ENCODE measurements at places on chromosomes 4 and X. TPM values are rescaled to one million over a fixed set of nuclear protein-coding genes. Genes with fewer than 3 reads are reported as not detected.
A peak's percentile ranks its signal among the peaks of the same experiment; 100 is the strongest.

DNA sequence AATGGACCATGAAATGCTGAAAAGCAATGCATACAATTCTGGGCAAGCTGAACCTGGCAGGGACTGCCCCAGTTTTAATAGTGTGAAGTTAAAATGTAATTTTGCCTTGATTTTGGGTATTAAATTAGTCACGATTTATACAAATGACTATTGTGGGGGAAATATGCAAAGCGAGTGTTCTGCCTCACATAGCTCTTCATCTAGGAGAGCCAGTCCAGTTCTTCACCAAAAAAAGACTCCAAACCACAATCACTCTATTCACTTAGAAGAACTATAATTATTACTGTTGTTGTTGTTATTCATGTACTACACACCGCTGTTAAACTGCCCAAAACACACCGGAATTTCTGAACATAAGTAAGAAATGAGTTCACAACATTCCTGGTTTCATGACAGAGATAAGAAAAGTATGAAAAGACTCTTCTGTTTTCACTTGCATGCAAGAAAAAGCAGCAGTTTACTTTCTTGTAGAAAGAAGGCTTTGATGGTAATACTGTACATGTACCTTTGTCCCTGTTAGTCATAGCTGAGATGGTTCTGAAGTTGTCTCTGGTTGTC lies 101.9 kb downstream of the QRFPR start:
- no peak for DNase-seq

- DNase-seq: no peak
These were observed 662.0 kb upstream of the CPEB2 start for GRCh38 chr4:14340321-14340720.

GRCh38 chr4:171376724-171377123 lies 436.5 kb upstream of the GALNTL6 start:
- DNase-seq: no peak

Gene MAGIX
- 4.6 TPM for total RNA-seq

Gene BTC
- total RNA-seq: 2.4 TPM

GRCh38 chrX:134948333-134949241 lies 42.2 kb upstream of the SMIM10 start:
- DNase-seq: peak; percentile 65

- DNase-seq: no peak
These were observed 76.9 kb downstream of the PJA1 start for GRCh38 chrX:69088171-69088938.

Gene MAGEA2B
- total RNA-seq: not detected

- no peak for DNase-seq
These were observed 179.5 kb downstream of the HS6ST2 start for GRCh38 chrX:132778917-132779316.

Gene MAML3
- 0.79 TPM for total RNA-seq

DNA sequence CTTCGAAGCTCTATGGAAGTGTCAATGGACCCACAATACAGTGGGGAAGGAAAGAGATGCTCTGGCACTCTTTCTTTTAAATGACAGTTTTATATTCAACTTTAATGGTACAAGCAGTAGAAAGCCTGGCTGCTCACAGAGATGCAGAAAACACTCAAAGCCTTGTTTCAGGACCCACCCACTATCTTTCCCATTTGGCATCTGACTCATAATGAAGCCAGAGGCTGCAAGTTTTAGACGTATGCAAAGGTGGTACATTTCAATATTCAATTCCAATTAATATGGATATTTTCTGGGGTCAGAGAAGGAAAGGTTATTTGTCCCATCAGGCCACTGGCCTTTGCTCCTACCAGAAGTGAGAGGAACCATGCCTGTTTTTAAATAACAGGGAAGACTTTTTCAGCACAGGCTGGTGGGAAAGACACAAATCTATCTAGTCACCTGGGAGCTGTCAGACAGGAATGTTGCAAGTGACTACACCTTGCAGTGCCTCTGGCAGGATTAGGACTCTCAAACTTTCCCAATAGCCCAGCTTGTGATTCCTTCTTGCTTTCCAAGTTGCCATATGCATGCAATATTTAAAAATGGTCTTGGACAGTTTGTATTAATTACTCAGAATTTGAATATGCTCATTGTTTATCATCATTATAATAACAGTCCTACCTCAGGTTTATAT lies 70.0 kb upstream of the RAB40AL start:
- peak; percentile 12 for DNase-seq

Gene ZMAT1
- total RNA-seq: 0.13 TPM

- no peak for DNase-seq
These were observed 240.6 kb downstream of the AFAP1 start for GRCh38 chr4:7699031-7699430.

DNA sequence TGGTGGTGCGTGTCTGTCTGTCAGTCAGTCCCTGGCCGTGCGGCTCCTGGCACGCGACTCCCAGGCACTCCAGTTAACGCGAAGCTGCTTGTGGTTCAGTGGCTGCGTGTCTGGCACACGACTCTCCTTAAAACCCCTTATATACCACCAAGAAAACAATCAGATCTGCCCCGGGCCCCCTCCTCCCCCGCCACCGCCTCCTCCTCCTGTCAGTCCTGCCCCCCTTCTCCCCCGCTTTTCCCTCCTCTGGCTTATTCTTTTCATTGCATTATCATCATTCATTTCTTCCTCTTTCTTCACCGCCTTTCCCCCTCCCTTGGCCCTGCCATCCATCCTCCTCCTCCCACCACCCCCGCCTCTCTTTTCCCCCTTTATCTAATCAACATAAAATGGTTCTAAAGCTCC lies at the start of gene NEUROG2:
TSS of gene NEUROG2 (minus strand) at position 115 of the 405 bp plus-strand sequence. CDS start 705 bp downstream, outside the sequence.
- no peak for DNase-seq

Gene CCDC110
- total RNA-seq: under 0.01 TPM

Gene SPANXA2
- total RNA-seq: not detected

DNA sequence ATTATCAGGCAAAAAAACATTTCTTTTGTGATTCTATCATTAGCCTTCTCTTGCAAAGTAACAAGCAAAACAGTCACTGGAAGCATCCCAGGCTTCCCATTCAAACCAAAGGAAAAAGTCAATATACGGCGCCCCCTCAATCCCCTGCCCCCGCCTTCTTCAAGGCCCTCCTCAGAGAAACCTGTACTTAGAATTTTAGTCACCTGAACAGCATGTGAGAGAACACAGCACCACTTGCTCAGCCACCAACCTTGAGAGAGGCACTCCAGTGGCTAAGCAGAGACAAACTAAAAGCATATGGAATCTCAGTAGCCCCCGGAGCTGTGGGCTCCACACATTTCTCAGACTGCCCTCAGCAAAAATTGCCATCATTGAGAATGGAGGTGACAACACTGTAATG lies 25.2 kb downstream of the LEF1 start:
- no peak for DNase-seq

DNA sequence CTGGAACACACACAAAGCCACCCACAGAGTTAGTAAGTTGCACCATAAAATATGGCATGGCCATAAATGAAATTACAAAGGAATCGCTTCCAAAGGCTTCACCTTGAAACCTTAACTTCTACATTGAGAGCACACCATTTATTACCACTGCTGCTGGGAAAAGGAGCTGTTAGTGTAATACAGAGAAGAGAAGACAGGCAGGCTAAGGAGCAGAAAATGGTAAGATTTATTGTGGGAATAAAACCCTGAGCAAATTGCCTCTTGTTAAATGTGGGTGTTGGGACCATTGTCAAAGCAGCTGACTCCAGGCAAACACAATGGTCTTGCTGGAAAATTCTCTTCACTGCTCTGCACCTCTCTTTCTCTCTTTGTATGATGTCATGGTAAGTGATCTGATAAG lies 79.2 kb upstream of the NHS start:
- no peak for DNase-seq

DNA sequence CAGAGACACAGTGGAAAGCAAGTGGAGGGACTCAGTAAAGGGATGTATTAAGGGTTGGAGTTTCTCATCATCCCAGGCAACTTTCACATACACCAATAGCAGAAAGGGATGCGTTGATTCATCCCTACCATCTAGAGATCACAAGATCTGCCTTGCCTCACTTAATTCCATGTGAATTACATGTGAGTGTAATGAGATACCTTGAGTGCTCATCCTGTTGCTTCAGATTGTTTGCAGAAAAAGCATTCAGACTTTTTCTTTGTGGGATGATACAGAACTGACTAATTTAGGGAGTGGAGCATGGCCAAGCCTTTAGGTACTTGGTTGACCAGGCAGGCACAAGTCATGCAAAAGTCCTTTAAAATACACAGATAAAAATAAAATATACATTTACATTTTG lies 124.8 kb upstream of the SLIT2 start:
- DNase-seq: peak; percentile 94

- no peak for DNase-seq
These were observed 22.8 kb upstream of the TBL1X start for GRCh38 chrX:9442056-9442455.

GRCh38 chr4:140309124-140309870 lies 64.1 kb upstream of the SCOC start:
- peak; percentile 66 for DNase-seq

GRCh38 chrX:24412637-24413363 lies 52.3 kb upstream of the PDK3 start:
- DNase-seq: no peak

DNA sequence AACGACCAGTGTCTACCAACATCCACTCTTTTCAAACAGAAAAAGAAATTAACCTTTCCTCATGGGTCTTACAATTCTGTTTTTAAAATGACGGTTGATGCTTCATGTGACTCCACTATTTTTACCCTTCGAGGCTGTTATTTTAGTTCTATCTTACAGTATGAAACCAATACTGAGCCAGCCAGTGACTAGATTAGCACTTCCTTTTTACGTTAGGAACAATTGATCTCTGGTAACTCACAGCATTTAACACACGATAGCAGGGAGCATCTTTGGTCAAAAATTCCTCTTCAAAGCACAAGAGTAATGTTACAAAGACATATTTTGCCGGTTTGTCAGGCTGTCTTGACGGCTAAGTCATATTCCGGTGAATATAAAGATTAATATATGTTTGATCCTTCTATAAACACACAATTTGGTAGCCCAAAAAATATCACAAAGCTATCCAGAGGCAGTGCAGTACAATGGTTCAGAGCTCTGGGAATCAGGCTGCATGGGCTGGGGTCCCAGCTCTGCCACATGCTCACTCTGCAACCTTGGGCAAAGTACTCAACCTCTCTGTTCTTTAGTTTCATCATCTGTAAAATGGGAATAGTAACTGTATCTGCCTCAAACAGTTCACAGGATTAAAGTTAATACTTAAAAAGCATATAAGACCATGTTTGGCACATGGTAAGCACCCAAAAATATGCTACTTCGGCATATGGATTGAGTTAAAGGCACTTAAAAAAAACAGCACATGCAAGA lies 62.9 kb upstream of the TXK start:
- DNase-seq: no peak

Gene TMPRSS11E
- 9.2 TPM for total RNA-seq
